EL (cell line): ENCODE measurements at places on chromosomes 6 and 20.
A peak's percentile ranks its signal among the peaks of the same experiment; 100 is the strongest.

GRCh38 chr20:58993332-58994248, 12.5 kb downstream of the NELFCD start:
- DNase-seq = no peak

DNA sequence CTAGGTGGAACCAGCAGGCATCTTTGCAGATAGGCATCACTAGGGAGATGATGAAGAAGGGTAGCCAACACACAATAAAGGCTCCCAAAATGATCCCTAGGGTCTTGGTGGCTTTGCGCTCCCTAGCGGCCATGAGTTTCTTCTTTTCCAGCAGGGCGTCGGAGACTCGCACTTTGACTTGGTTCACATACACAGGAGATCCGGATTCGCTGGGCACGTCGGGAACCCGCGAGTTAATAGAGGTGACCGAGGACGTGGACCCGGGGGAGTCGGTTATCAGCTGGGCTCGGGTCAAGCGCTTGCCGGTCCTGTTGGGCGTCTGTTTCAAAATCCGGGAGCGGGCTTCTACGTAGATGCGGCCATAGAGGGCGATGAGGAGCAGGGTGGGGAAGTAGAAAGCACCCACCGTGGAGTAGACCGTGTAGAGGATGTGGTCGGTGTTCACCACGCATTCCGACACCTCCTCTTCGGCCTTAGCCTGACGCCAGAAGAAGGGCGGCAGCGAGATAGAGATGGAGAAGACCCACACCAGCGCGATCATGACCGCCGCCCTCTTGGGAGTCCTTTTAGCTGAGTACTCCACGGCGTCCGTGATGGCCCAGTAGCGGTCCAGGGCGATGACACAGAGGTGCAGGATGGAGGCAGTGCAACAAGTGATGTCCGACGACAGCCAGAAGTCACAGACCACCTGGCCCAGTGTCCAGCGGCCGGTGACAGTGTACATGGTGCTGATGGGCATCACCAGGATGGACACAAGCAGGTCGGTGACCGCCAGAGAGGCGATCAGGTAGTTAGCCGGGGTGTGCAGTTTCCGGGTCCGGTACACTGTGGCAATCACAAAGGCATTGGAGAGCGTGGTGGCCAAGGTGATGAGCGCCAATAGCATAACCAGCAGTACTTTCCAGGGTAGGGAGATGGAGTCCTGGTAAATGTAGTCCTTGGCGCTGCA, 658 bp downstream of the HTR1B start:
- DNase-seq = peak; percentile 37

DNA sequence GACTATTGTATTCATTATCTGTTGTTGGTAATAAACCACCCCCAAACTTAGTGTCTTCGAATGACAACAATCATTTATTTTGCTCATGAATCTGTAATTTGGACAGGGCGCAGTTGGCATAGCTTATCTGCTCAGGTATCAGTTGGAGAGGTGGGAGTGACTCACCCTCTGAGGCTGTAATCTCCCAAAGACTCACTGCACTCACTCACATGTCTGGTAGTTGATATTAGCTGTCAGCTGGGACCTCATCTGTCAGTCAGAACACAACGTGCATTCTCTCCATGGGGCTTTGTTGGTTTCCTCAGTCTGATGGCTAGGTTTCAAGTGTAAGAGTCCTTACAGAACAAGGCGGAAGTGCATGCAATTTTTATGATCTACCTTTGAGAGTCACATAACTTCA, 219.0 kb upstream of the PRND start:
- DNase-seq = no peak

- no peak for DNase-seq
Observed at GRCh38 chr6:109793021-109793420, 101.9 kb downstream of the FIG4 start.

DNA sequence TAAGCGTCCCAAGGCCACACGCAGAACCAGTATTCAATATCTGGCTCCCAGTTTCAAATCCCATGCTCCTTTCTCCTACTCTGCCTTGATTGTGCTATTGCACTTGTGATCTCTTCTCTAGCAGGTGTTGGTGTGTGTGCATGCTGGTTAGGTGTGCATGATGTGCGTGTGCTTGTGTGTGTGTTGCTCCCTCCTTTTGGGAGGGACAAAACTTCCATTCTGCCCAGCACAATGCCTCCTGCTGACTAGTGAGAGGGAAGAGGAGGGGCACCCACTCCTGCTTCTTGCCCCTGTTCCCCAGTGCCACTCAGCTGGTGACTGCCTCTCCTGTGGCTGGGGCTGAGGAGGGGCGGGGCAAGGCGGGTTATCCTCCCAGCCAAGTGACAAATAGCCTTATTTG, 19.7 kb downstream of the CD40 start:
- no peak for DNase-seq

GRCh38 chr20:11675920-11676629, 241.6 kb upstream of the BTBD3 start:
- no peak for DNase-seq

DNA sequence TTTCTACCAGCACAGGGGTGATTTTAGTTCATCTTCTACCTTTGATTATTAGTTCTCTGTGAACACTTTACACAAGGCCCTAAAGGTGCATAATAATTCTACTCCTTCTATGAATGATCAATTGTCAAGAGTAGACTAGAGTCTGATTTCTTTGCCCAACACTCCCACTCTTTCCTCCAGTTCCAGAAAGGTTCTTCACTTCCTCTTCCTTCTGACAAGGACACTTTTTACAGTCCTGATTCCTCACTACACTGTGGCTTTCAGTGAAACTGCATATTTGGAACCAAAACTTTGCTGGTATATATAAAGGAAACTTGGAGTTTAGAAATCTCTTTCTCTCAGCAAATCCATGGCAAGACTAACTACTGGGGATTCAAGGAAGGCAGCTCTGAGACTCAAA, 10.6 kb upstream of the RSPO3 start:
- no peak for DNase-seq

DNA sequence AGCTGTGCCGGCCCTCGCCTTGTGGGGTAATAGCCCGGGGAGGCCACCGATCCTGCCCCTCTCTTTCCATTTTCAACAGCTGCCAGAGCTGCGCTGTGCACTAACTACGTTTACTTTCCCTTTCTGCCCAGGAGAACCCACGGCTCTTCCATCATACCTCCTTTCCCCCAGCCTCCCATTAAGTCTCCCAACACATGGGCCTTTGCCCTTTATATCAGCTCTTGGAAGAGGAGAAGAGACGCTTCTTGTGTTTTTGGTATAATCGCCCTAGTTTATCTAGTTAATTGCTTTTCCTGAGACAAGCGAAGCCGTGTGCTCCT, 637 bp downstream of the UBR2 start:
- DNase-seq = no peak
